ENCODE measurements at places on chromosomes 7 and 10. TPM values are rescaled to one million over a fixed set of nuclear protein-coding genes. Genes with fewer than 3 reads are reported as not detected.

DNA sequence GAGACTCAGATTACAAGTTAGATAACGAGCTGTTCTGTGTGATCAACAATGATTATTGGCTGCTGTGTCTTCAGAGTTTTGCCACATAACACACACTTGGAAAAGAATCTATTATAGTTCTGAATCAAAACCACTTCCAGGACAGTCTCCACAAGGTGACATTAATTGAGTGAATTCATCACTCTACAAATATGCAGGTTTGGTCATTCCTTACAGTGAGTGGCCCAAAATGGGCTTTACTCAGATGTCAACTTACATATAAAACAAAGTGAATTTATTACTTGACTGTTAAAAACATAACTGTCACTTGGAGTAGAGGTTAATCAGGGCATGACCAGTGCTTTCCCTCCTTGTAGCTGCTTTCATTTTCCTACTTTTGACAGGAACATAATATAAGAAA is 984.3 kb downstream of the REEP3 start:
- H3K27me3 ChIP-seq = no peaks in the 10 kb centered on the region
- H3K36me3 ChIP-seq = no peaks in the 10 kb centered on the region
- no peaks in the 10 kb centered on the region for H3K4me1 ChIP-seq

GRCh38 chr10:32959006-32959920 is 1.2 kb upstream of the ITGB1 start:
- peak overlapping the region; percentile 88 for H3K4me3 ChIP-seq
- no peak for DNase-seq
- H3K27ac ChIP-seq = peak overlapping the region; percentile 80
- H3K4me1 ChIP-seq = peaks cover 39% of the 10 kb centered on the region
- no peaks in the 10 kb centered on the region for H3K27me3 ChIP-seq

GRCh38 chr7:97015279-97015678 is 9.4 kb downstream of the DLX5 start:
- no peak overlapping the region for H3K27ac ChIP-seq
- peaks cover 64% of the 10 kb centered on the region for H3K27me3 ChIP-seq
- H3K4me1 ChIP-seq = no peaks in the 10 kb centered on the region
- H3K36me3 ChIP-seq = no peaks in the 10 kb centered on the region
- H3K4me3 ChIP-seq = no peak overlapping the region
- no peak for DNase-seq

GRCh38 chr7:20831451-20831850 is 44.8 kb upstream of the SP8 start:
- no peak for DNase-seq
- no peaks in the 10 kb centered on the region for H3K36me3 ChIP-seq
- H3K4me1 ChIP-seq = no peaks in the 10 kb centered on the region
- no peak overlapping the region for H3K4me3 ChIP-seq
- H3K27me3 ChIP-seq = no peaks in the 10 kb centered on the region
- no peak overlapping the region for H3K27ac ChIP-seq

DNA sequence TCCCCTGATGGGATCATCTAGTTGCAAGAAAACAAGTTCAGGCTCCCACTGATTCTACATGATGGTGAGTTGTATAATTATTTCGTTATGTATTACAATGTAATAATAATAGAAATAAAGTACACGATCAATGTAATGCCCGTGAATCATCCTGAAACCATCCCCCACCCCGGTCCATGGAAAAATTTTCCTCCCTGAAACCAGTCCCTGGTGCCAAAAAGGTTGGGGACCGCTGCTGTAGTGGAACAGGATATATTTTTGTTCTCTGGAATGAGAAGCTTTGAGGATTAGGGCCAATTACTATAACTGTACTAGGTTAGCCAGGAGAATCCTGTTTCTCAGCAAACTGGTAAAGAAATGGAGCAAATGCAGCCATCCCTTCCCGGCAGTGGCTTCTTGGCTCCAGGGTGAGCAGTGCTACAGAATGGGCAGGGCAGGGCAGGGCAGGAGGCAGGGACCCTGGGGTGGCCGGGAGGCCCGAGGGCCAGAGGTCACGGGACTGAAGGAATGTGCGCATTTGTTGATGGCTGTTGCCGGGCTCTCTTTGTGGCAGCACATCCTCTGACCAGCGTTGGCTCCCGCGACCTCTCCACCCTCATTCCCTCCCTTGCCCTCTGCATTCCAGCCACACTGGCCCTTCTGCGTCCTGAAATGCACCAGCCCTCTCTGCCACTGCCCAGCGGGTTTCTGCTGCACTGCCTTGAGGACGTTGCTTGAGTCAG is 162.3 kb upstream of the NPS start:
- H3K36me3 ChIP-seq = no peaks in the 10 kb centered on the region
- H3K27me3 ChIP-seq = no peaks in the 10 kb centered on the region
- H3K4me3 ChIP-seq = no peak overlapping the region
- H3K4me1 ChIP-seq = no peaks in the 10 kb centered on the region
- no peak overlapping the region for H3K27ac ChIP-seq

The SGCE gene
- total RNA-seq = 1.5 TPM

All from CD4-positive, CD25-positive, alpha-beta regulatory T cell (primary cell).